ENCODE measurements at places on chromosomes 5 and 9.

DNA sequence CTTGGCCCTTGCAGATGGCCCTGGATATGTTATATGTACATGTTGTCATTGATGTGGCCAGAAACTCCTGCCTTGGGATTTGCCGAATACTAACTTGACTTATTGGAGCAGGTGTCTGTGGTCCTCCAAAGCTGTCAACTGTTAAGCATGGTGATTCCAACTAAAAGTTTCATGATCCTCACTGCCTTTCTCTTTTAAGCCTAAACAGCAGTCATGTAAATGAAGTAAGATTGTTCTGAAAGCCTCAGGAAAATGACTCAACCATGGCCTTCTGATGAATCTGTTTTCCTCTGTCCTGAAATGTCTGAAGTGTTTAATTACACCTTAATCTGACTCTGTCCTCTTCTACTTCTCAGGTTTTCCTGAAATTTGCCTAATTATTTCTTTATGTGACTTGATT is 245.0 kb downstream of the FAM114A2 start:
- DNase-seq, result no peak

- no peak for DNase-seq
These were observed 206.0 kb downstream of the FBXO4 start for GRCh38 chr5:42131081-42131480.

- DNase-seq, result no peak
These were observed 37.8 kb downstream of the EBF1 start for GRCh38 chr5:159061834-159062474.

DNA sequence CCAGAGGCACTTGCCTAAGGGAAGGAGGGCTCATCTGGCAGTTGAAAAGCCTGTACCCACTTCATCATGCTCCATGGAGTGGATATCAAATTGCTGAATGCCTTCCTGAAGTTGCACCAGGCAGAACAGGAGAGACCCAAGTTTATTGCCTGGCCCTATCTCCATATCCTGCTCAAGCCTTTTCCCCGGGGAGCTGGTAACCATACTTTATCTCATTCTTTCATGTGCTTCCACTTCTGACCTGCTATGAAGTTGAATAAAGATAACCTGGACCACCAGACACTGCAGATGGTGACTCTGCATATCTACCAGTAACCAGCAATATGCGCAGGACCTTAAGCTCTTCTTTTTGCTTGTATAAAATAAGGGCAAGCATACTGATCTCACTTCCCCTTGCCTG is 1397.5 kb upstream of the CDH6 start:
- DNase-seq, result no peak

- no peak for DNase-seq
These were observed 10.9 kb upstream of the JMY start for GRCh38 chr5:79225026-79225425.

- no peak for DNase-seq
These were observed 7.0 kb upstream of the UGT3A2 start for GRCh38 chr5:36073595-36074216.
